ENCODE measurements at places on chromosomes 12 and 14.

- no peak for DNase-seq
Observed at GRCh38 chr12:91171476-91171875, 11.1 kb downstream of the DCN start.

DNA sequence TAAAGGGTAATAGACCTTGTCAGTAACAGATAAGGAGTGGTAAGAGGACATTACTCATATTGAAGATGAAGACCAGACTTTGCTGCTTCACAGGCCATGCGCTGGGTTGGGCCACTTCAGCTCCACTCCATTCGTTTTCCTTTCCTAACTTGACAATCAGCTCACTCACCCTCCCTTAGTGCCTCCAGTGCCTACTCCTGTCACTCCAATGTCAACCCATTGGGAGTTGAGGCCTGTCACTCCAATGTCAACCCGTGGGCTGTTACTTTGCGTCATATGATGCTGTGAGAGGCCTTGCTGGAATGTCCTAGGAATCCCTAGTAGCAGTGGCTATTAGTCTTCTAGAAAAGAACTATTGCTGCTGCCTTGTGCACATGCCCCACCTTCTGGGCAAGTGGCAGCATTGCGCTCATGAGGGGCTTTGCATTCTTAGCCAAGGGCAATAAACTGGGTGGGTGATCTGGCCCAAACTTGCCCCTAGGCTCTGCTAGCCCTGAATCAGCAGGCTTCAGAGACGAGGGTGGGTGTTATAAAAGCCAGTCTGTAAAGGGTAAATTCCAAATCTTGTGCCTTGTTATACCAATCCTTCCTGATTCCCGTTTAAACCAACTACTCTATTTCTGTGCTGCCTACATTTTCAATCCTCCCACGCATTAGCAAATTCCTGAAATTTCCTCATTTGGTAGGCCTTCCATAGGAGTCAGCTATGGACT, 36.1 kb downstream of the BAZ2A start:
- DNase-seq = no peak

DNA sequence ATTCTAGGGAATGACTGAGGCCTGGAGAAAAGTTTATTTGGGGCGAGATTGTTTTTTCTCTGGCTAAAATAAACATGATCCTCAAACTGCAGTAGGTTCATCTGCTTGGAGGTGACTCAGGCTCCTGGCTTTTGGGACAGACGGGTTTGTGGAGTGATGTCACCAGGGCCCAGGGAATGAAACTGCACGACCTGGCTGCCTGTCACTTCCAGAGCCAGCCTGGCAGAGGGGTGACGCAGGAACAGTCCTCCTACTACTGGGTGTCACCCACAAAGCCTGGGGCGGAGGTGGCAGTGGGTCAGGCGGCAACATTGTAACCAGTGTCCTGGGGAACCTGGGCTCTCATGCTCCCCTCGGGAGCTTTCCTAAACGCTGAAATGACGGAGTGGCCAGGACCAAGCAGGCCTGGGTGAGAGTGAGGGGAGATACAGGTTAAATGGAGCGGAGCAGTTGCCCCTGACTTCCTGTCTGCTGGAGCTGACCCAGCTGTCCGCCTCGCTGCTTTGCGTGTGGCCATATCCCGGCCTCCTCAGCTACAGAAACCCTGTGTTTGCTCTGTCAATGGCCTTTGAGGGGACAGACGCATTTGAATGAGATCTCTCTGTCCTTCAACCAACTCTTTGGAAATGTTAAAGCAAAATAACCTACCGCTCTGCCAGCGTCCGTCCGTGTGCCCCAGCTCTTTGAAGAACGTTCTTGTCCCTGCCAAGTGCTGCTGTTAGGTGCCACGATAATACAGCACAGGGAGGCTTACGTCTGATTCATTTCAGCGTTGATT, 6.5 kb downstream of the HIP1R start:
- no peak for DNase-seq

DNA sequence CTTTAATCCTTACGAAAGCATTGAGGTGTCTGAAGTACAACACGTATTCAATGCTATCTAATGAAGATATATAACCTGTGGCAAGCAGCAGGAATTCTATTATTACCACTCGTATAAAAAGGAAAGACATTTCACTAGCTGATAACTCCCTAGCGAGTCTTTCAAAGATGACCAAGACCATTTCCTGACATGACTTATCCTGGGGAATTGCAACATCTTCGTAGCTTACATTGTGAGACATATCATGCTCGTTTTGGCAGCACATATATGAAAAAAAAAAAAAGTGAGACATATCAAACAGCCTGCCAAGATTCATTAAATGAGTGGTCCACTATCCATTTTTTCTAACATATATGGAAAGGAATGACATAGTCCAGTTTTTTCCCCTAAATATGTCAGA, 337.0 kb downstream of the FSCB start:
- DNase-seq = no peak

DNA sequence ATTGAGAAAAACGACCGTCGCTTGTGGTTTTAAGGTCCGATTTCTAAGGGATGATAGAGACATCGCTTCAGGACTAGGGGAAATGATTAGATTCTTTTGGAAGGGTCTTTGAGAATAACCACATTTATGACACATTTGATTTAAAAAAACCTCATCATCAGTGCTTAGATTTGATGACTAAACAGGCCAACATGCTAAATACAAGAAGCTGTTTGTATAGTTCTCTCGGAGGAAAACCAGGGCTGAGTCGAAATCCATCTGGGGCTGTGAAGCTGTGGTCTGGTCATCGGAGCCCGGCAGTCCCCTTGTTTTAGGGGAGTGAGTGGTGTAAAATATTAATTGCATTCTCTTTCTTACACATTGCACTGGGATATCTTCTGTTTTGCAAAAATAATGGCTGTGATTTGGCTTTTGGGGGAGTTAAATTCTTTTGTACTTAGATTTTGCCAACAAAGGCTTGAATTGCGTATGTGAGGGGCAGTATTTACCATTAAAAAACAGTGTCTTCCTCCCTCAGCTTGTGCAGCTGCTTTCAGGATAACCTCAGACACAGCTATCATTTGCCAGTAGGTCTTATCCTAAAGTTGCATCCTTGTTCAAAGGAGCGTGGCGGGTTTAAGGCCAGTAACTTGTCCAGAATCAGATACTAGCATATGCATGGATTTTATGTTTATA, 550 bp downstream of the GNG2 start:
- DNase-seq = no peak

- DNase-seq = no peak
Observed at GRCh38 chr14:63726499-63726898, 1.4 kb downstream of the SGPP1 start.

DNA sequence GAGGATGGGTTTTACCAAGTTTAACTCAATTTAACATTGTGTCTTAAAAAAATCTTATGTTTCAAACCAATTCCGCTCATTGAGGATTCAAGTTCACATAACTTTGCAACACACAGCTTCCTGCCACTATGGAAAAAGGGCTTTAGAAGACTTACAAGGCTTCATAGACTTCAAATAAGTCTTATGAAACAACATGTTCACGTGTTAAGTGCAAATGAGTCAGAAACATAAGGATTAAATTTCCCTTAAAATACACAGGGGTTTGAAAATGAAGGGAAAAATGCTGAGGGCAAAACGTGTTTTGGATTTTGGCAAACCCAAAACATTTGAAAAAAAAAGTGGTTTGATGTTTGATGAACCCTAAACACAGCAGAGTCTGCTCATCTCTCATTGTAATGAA, 364.8 kb downstream of the BMP4 start:
- no peak for DNase-seq

- no peak for DNase-seq
Observed at GRCh38 chr14:76963372-76963771, 65.1 kb downstream of the IRF2BPL start.

DNA sequence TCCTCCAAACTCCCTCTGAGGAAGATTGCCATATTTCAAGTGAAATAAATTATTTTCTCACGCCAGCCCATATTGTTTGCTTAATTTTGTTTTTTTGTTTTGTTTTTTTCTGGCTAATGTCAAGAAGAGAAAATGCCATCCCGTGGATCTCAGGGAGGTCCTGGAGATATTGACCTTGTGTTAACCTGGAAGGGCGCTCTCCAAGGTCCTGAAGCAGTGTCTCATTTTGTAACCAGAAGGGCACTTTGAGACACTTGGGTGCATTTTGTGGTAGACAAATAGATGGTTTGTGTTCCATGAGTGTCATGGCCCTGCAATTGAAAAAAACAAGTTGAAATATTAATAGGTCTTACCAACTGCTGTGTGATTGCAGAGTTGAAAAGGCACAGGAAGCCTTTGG, 268.9 kb downstream of the SUDS3 start:
- no peak for DNase-seq

DNA sequence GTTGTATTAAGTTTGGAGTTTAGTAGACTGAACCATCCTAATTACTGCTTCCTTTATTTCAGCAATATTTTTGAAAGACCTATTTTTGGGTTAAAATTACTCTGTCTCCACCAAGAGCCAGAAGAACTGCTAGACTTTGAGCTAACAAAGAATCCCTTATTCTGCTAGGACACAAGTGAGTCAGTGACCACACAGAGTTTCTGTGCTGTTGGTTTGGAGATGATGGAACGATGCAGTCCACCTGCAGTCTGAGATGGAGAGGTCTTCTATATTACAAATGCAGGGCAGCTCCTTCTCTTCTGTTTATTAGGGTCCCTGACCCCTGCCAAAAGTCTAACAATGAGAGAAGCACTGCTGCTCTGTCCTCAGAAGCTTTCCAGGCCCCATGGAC, 6.7 kb upstream of the STXBP6 start:
- no peak for DNase-seq

DNA sequence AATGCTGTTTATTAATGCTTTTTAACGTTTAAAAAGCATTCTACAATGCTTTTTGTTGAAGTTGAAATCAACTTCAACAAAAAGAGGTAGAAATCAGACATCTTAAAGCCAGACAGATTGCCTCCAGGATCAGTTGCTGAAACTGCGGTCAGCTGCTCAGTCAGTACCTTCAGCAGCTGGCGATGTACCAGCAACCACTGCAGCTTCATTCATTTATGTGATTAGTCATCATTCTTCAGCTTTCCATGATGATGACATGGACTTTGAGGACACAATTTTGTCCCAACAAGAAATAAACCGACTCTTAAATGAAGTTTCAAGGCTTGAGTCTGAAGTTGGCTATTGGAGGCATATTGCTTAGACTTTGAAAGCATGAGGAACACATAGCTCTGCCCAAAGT, 31.5 kb upstream of the NUAK1 start:
- no peak for DNase-seq

All from esophagus muscularis mucosa (tissue), 4 donors.